Calu3 (cell line): ENCODE measurements at places on chromosomes 7 and 10. TPM values are rescaled to one million over a fixed set of nuclear protein-coding genes. Genes with fewer than 3 reads are reported as not detected.

CPXM2 gene
- not detected in 2 replicates for total RNA-seq

DNA sequence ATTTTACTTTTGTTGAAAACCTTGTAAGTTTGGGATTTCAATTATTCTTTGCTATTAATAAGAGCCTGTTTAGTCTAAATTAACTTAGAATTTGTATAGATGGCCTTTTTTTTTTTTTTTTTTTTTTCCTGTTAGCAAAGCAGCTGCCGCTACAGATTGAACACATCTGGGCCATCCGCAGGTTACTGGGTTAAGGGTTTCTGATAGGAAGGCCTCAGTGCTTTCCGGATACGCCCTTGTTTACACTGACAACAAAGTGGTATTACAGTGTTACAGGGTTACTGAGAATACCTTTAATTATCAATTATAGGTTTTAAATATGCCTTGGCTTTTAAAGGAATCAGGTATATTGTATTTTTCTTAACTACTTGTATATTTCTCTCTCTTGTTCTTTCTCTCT, 76.8 kb downstream of the PTN start:
- no peak for DNase-seq

DNA sequence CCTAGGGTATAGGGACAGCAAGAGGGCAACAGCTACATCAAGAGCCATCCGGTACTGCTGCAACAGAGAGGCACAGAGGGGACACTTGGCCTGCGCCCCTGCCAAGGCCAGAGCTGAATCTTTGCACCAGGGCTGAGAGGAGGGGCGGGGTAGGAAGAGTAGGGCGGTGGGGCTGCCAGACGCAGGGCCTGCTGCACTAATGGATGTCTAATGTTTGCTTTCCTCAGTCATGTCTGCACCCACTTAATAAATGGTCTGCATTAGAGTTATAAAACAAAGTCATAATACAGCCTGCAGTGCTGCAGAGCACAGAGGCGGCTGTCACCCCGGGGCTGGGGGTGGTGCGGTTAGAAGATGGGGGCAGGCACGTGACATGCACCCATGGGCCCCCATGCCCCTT, 42.2 kb upstream of the SLC29A3 start:
- no peak for DNase-seq

DNA sequence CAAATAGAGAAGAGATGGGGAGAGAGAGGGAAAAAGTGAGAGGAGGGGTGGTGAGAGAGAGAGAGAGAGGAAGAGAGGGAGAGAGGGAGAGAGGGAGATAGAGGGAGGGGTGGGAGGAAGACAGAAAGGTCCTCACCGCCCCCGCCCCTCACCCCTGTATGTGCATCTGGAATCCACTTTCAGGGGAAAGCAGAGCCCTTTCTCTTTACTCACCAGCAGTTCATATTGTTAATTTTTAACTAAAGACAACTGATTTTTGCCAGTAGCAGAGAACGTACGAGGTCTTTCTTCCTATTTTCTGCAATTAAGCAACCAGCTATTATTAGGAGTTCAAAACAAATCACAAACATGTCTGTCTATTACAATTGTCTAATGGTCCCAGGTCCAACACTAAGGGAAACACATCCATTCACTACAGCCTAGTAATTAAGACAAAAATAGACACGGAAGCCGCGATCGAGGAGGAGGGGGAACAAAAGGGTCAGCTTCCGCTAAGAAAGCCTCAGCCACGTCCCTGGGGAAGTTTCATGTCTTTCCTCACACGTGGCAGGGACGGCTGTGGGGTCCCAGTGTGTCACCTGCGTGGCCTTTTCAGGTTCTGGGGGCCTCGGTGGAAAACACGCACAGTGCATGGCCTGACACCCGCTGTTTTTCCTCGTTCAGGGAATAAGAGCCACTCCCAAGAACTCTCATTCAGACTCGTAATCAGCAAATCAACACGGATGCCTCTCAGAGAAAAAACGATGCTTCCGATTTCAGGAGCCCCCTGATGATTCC, 572.0 kb downstream of the PTPRN2 start:
- no peak for DNase-seq

LDB3 gene
- not detected in 2 replicates for total RNA-seq

GRCh38 chr7:21544303-21544656, 1.4 kb downstream of the DNAH11 start:
- DNase-seq: no peak

ASB15 gene
- not detected in 2 replicates for total RNA-seq

DNA sequence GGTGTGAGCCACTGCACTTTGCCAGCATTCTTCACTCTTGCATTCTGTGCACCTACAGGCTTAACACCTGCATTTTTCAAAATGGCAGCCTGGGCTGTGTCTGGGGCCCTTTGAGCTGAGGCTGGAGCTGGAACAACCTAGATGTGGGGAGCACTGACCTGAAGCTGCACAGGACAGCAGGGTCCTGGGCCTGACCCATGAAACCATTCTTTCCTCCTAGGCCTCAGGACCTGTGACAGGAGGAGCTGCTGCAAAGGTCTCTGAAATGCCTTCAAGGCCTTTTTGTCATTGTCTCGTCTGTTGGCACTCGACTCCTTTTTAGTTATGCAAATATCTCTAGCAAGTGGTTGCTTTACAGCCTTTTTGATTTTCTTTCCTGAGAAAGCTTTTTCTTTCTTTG, 82.3 kb downstream of the INPP5A start:
- no peak for DNase-seq

- DNase-seq: no peak
Observed at GRCh38 chr7:127794551-127794950, 142.6 kb downstream of the SND1 start.

GRCh38 chr7:80916770-80917741, 1.8 kb downstream of the SEMA3C start:
- no peak for DNase-seq

DNA sequence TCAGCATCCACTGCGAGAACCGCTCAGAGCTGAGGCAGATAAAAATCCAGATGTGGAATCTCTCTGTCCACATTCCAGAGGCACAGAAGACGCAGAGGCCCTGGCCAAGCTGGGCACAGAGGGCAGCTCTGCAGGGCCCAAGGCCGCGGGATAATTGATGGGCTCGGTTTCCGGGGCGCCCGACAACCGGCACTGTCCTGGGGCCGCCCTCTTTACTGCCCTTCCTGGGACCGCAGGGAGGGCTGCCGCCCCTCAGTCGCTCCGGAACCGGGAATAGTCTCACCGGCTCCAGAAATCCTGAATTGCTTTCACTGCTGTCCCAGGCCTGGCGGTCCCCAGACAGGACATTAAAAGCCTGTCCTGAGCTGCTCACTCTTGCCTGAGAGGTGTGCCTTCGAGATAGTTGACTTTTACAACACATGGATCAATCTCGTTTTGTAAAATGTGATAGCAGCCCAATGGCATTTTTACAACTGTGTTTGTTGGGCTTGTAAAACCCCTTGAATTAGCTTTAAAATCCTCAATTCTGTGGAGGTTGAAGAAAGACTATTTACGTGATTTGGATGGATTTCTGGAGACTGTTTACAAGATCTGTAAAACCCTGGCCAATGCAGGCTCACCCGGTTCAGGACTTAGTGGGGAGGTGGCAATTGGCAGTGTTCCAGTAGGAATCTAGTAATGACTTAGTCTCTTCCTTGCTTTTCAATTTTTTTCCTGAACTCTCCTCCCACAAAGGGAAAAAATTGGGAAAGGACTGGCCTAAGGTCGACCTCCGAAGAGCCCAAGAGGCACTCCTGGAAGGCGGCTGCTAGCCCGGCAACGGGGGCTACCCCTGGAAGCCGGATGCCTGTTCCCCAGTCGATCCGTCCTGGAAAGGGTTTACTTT, 1.4 kb upstream of the HOXA6 start:
- DNase-seq: no peak

DNA sequence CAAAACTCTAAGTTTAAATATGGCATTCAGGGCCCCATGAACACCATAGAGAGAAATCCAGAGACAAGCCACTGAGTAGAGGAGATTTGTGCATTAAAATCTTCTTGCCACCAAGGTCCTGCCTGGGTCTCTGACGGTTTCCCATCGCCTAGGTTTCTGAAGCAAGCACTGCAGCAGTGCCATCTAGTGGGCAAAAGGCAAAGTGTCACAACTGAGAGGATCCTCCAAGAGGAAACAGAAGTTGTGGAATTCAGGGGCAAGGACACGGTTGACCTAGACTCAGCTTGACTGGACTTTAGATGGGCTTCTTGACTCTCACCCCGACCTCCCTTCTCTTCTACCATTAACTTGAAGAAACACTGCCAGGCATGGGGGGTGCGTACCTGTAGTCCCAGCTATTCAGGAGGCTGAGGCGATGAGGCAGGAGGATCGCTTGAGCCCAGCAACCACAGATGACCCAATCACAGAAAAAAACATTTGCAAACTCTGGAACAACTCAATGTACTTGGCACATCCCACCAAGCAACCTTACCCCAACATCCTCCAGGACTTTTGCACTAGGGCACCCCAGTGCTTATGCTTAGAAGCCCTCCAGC, 604.1 kb downstream of the GALNT17 start:
- DNase-seq: peak; percentile 44

DNA sequence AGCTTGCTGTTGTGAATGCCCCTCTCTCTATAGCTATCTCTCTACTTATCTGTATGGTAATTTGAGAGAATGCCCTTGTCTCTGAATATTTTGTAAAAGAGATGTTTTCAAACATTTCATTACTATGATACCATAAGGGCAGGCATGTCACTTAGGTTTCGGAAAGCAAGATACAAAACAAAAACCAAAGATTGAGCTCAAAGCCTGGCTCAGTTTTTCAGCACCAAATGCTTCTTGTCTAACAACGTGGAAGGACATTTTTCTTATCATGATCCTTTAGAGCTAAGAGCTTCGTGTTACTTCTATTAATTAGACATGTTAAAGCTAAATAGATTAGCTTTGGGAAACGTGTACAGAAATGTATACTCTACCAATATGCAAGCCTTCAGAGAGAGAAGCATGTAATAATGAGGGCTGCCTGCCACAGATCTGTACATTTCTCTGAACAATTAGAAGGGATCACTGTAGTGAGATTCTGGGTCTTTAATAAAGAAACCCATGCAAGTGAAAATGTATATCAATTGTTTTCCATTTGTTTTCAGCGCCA, 148.9 kb downstream of the ARID5B start:
- DNase-seq: no peak

GRCh38 chr10:128062881-128063563, 63.2 kb downstream of the MKI67 start:
- no peak for DNase-seq

TBXAS1 gene
- 31.2 and 33.0 TPM in 2 replicates for total RNA-seq

GPR85 gene
- total RNA-seq: not detected in 2 replicates

SFMBT2 gene
- total RNA-seq: 0.64 and 1.7 TPM in 2 replicates

DNA sequence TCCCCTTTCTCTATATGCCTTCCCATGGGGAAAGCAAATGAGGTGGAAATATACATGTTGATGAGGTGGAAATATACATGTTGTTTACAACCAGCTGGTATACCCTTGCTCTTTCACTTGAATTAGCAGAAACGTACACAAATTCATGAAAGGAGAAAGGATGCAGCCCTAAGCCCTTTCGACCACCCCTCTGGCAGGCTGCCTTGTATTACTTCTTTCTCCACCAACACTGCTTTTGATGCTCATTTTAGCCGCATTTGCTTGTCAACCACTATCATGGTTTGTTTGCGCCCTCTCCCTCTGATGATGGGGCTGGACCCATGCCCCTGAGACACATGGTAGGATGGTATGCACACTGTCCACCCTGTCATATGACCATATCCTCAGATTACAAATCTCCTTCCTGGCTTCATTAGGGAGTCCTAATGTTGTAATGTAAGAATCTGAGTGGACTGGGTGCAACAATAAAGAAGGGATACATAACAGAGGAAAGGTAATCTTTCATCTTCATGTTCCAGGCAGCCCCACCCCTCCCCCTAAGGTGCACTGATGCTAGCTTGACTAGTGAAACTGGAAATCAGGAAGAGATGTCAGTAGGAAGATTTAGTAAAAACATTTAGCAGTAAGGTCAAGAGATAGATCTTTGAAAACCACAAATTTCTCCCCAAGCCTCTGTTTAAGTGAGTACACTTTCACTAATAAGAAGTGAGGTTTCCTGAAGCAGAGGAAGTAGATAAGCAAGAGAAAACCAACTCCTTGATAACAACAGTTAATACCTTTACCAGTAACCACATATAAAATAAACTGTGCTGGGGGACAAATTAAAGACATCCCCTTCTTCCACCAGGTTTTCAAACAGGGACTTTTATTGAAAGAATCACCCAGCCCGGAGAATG, 536.8 kb upstream of the NRP1 start:
- no peak for DNase-seq

TRIM4 gene
- 15.9 and 16.9 TPM in 2 replicates for total RNA-seq

DNA sequence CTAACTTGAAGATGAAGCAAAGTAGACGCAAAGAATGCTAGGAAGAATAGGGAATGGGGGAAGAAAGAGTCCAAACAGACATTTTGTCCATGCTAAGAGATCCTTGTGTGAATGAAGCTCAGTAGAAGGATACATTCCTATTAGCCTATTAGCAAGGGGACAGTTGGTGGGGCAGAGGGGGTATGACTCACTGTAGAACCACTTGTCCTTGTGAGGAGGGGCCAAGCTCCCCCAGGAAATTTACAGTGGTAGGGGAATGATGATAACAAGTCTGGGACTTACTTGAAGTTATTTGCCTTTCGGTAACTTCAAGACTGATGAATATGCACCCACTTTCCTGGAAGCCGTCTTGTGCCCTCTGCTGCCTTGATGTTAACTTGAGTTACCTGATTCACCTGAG, 17.2 kb upstream of the SYPL1 start:
- DNase-seq: no peak

MAGI2 gene
- 0.52 and 0.64 TPM in 2 replicates for total RNA-seq

- DNase-seq: peak; percentile 79
Observed at GRCh38 chr7:4610768-4611467, 71.2 kb upstream of the FOXK1 start.

GRCh38 chr10:124557648-124558338, 96.2 kb downstream of the LHPP start:
- no peak for DNase-seq

FGFBP3 gene
- 1.9 and 2.1 TPM in 2 replicates for total RNA-seq

DNA sequence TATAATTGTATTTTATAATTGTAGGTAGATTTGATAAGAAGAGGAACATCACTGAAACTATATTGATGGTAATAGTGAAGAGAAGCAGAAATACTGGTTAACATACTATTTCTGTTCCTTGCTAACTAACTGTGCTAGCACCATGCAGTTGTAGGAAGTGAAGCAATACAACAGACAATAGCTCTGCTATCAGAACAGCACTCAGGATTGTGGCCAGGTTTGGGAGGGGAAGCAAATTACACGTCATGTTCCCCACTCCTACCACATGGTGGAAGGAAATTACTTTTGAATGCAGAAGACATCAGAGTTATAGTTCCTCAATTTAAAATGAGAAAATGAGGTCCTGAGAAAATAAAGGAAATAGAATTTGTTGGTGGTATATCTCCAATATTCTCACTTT, 151.1 kb downstream of the DGKB start:
- DNase-seq: no peak

PNLIPRP2 gene
- total RNA-seq: not detected in 2 replicates

DNA sequence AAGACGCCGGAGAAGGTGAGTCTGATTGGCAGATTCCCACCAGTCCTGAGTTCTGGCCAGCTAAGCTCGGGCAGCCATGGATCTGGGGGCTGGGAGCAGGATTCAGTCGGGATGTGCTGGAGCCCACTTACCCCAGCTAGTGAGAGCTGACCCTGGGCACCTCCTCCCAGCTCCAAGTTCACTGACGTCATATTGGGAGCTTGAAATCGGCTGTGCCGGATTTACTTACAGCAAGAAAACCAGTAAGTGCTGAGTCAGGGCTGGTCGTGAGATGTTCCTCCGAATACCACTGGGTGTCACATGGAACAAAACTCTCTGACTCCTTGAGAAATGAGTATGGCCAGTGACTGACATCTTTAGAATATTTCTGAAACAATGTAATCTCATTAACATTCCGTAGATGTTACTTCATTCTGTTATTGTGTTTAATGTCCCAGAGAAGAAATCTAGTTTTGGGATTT, 621.2 kb downstream of the SDK1 start:
- DNase-seq: peak; percentile 67
